AG08396 (cell line): ENCODE measurements at places on chromosomes 1 and 21.

DNA sequence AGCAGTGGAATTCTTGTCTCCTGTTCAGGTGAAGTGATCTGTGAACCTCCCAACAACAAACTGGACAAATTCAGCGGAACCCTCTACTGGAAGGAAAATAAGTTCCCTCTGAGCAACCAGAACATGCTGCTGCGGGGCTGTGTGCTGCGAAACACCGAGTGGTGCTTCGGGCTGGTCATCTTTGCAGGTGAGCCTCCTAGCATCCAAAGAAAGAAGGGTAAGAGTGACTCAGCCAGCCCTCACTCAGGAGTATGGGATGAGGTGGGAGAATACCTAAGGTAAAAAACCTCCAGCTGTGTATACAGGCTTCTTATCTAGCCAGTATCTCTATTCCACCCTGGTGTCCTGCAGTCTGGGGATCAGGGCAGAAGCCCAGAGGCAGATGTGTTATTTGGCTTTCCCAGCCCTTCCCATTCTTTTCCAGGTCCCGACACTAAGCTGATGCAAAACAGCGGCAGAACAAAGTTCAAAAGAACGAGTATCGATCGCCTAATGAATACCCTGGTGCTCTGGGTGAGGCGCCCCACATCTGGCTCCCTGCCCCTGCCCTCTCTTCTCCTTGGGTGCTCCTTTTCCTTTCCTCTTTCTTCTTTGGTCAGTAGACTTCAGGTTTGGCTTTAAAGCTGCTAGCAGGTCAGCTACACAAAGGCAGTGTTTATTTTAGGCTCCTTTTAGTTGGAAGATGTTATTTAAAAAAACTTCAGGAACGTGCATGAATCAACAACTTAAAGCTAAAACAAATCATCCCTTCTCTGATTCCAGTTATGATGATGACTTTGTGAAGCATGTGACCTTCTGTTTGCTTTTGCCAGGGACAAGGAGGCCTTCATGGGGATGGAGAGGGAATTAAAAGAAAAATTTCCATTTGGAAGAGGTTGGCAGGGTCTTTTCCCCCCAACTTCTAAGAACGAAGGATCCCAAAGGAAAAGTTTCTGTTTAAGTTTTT, 9.0 kb downstream of the ATP8B2 start:
- DNase-seq, result peak; percentile 41

GRCh38 chr1:46489638-46490405, at the start of gene DMBX1:
TSS of gene DMBX1 (plus strand) at chr1:46489836. CDS start at chr1:46507011, 17,175 bp downstream.
- peak; percentile 88 for DNase-seq

DNA sequence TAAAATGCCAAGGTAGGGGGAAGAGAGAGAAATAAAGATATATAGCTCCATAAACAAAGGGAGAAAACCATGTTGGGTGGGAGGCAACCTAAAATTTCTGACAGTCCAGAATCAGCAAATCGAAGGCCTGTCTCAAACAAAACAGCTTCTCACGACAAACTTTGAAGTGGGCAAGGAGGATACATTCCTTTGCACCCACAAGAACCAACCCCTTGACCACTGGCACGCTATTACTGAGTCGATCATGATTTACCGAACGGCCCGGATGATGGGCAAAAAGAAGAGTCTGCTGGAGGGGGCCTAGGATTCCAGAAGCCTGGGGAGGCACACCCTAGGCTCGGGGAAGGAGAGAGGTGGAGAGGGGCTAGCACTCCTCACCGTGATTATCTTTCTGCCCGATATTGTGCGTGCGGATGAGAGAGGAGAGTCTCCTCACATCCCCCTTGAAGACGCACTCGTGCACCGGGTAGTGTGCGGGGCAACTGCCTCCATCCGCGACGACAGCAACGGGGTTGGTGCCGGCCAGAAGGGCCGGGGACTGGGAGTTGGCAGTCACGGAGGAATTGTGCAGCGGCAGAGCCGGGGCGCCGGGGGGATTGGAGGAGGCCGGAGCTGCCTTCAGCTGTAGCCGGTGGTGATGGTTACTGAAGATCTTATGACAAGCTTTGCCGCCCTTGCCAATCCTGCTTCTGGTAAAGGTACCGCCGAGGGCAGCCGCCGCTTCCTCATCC, 756 bp downstream of the ANKRD13C start:
- peak; percentile 63 for DNase-seq

DNA sequence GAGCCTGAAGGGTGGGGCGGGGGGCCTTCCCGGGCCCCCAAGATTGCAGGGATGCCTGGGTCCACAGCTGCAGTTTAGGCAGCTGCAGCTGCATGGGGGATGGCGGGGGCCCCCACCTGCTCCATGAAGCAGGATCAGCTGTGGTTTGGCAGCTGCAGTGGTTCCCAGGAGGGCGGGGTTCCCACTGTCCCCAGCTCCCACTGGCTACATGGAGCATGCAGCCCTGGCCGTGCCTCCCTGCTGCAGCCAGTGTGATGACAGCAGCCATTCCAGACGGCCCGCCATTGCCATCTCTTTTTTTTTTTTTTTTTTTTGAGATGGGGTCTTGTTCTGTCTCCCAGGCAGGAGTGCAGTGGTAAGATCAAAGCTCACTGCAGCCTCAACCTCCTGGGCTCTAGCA, 992 bp upstream of the C1QA start:
- no peak for DNase-seq

DNA sequence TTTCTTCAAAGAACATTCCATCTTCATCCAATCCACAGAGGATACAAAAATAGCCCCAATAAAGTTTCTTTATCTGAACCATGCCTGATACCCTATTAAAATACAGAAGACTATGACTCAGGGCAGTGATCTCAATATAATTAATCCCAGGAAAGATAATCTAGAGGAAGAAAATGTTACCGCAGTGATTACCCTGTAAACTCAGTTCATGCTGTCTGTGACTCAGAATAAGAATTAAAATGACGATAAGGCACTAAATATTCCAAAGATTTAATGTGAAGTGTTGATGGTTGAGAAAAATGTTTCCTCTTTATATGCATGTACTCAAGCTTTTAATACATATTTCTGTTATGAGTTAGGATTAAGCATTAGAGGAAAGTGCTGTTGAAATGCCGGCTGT, 88.6 kb upstream of the LYPLAL1 start:
- DNase-seq, result no peak
